ENCODE measurements at places on chromosomes 2 and 18. TPM values are rescaled to one million over a fixed set of nuclear protein-coding genes. Genes with fewer than 3 reads are reported as not detected.

The TEX44 gene
- not detected for total RNA-seq

The PRSS56 gene
- total RNA-seq: not detected

The KYNU gene
- 0.13 TPM for total RNA-seq

The REG3A gene
- not detected for total RNA-seq

The INPP5D gene
- 7.1 TPM for total RNA-seq

The IL1RL1 gene
- total RNA-seq: not detected

The SCYGR1 gene
- not detected for total RNA-seq

DNA sequence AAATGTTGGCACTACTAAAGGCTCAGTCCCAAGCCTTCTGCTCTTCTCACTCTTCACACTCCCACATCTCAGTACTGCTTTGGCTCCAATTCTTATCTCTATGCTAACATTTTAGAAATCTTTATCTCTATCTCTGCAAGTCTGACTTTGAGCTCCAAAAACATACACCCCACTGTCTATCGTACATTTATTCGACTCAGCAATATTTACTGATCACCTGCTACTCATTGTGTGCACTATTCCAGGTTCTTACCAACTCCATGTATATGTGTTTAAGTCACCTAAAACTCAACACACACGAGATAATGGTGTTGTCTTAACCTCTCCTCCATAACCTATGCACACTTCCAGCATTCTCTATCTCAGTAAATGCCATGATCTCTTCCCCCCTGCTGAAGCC lies 268.2 kb upstream of the CRIM1 start:
- DNase-seq: no peak

DNA sequence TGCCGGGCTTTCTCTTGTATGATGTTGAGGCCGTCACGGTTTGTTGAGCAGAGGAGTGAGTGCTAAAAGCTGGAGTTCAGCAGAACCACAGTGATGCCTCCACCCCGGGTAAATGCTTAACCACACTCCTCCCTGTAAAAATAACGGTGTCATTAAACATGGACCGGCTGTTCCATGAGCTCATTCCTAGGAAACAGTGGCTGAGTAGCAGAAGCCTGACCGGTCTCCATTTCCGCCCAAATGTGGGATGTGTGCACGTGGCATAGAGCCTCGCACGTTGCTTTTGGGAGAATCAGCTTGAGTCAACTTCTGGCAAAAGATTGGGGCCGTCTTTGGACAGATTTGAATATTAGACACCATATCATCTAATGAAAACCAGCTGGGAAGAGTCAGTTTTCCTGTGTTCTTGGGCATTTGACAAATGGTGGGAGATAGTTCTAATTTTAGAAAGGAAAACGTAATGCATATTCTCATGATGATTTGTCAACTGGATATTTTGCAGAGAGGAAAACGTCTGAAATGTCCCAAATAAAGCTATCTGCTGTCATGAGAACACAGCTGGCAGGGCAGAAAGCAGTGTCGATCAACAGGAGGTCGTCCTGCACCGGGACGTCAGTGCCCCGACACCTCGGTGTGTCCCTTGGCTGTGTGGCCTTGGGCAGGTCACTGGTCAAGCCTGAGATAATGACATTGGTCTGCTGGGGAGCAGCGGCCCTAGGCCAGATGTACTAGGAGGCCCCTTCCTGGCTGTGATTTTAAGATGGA lies 42.4 kb downstream of the LRRFIP1 start:
- DNase-seq: no peak

DNA sequence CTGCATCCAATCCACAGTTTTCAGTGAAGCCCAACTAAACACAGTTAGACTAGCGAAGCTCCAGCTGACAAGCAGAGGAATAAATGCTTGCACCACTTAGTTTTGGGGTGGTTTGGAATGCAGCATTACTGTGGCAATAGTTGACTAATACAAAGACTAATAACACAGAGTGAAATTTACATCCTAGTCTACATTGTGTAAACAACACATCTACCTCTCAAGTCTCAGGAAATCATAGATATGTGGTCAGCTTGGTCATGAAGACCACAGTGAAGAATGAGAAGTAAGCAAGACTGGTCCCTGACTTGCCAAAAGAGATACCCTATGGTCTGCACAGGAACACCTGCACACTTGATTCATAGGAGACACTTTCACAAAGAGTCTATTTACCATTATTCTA lies 155.1 kb upstream of the TANK start:
- DNase-seq: no peak

- DNase-seq: no peak
Observed at GRCh38 chr2:16626997-16627605, 38.5 kb downstream of the CYRIA start.

DNA sequence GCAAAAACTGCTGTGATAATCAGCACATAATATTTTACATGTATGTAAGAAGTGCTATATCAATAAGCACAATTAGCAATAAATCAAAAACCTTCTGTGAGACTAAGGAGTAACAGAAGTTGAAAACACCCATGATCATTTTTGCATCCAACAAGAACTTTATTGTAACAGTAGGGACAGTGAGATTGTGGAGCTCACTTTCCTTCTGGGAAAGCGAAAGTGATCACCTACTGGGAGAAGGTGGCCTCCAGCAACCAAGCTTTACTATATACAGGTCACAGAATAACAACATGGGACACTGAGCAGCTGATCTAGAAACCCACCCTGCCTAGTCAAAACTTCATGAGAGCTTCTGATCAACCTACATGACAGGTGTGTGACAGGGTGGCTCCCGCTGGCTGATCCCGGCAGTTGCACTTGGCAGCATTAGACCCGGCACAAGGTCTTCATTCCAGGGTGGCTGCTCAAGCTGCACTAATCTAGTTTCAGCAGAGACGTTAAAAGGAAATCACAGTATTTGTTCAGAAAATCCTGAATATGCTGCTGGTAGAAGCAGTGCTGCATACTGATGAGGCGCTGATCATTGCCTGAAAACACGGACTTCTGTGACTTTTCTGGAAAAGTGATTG lies 63.5 kb upstream of the ARL5A start:
- DNase-seq: no peak

GRCh38 chr2:97961534-97961933 lies 34.2 kb downstream of the TMEM131 start:
- DNase-seq: no peak

DNA sequence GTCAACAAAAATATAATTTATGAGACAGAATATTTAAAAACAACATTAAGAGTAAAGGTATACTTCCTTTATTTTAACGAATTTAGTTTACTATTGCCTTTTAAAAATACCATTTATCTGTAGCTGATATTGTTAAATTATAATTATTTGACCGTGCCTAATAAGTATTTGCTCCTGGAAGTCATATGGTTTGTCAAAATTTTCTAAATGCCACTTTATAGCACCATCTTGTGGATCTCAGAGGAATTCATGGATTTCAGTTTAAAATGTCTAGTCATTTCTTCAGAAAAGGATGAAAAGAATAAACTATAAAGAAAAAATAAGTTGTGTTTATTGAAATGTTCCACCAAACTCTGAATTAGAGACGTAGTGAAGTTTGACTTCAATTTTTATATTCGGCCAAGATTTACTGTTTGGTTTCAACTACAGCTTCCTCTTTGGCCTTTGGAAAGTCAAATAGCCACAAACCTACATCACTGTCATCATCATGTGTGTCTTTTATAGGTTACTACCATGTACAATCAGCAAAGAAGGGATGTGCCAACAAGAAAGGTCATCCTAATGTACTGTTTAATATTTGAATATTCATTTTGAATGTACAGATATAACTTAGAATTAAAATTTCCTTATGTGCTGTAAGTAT lies 10.3 kb upstream of the FTCDNL1 start:
- DNase-seq: no peak

GRCh38 chr2:27378096-27378808 lies 2.3 kb downstream of the ZNF513 start:
- DNase-seq: no peak

GRCh38 chr2:137190411-137191195 lies 425.3 kb downstream of the THSD7B start:
- no peak for DNase-seq

DNA sequence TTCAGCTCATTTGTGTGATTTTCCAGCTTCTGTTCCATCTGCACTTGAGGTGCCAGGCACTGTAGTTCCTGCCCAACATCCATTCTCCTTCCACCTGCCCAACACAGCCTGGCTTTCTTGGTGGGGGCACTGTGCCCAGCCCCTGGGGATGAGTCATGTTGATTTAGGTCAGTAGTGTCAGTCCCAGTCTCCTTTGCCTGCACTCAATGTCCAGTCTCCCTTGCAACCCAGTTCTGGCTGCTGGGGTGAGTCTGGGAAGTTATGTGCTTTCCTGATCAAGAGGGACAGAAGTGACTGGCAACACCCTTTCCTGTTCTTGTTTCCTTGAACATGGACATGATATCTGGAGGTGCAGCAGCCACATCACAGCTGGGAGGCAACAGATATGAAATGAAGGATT lies 1.5 kb upstream of the ASB18 start:
- DNase-seq: no peak

DNA sequence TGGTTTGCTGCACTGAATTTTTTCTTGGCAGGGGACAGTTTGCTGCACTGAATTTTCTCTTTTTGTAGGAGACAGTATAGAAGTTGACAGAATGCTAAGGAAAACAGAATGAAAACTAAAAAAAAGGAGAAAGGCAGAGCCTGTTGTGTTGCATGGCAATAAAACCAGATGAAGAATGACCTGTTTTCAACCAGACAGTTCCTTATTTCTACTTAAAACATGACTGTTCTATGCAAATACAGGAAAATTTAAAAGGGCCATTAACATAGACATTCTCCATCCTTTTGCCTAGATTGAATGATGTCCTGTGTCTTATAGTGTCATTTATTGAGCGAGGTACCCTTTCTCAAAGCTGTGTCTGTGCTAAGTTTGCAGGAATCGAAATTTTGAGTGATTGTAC lies 33.3 kb downstream of the ABI2 start:
- no peak for DNase-seq

- no peak for DNase-seq
Observed at GRCh38 chr2:240422658-240423329, 12.7 kb upstream of the GPC1 start.

DNA sequence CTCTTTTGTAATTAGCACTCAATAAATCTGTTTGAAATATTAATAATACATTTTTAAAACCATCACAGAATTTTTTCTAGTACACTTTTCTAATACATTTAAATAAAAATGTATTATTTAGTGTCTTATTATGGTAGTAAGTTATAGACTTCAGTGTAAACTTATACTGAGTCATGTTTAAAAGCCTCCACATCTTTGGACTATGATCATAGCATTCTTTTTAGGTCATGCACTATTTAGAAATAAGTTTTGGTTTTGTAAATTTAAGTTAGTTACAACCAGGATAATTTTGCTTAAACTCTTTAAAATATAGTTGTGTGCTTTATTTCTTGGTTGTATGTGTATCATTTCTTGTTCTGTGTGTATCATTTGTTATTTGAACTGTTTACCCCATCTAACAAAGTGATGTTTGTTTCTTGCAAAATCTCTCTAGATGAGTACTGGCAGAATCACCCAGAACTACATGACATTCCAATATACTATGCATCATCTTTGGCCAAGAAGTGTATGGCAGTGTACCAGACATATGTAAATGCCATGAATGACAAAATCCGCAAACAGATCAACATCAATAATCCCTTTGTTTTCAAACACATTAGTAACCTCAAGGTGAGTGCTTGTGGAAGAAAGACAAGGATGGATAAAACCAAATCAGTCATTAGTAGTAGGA lies 16.7 kb downstream of the CPSF3 start:
- DNase-seq: no peak

- DNase-seq: no peak
Observed at GRCh38 chr2:217788669-217789002, 214.2 kb downstream of the TNS1 start.

DNA sequence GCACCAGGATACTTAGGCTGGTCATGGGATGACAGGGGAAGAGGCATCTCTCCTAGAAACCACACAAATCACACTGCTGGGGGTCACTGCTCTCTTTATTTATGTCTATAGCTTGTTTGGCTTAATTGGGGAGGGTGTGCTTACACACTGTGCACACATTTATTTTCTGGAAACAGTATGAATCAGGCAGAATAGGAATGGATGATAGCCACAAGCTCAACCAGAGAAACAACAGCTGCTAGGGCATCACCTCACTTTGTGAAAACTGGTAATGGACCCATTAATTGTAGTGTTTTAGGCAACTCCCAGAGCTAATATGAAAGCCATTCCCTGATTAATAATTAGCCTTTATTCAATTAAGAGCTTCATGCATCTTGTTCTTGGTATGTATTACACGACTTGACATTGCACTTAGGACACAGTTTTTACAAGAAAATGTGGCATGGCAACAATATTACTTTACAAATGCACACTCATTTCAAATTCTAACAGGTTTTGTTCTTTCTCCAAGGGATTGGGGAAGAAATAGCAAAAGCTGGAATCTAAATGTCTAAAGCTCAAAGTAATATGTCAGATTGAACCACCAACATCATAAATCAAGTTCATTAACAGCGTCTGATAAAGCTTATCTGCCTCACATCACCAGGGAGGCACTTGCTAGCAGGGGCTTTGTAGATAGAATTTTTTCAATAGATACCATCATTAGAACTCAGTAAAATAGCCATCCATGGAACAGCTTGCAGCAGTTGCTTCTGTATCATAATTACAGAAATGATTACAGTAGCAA lies 361.9 kb upstream of the FSHR start:
- DNase-seq: no peak

DNA sequence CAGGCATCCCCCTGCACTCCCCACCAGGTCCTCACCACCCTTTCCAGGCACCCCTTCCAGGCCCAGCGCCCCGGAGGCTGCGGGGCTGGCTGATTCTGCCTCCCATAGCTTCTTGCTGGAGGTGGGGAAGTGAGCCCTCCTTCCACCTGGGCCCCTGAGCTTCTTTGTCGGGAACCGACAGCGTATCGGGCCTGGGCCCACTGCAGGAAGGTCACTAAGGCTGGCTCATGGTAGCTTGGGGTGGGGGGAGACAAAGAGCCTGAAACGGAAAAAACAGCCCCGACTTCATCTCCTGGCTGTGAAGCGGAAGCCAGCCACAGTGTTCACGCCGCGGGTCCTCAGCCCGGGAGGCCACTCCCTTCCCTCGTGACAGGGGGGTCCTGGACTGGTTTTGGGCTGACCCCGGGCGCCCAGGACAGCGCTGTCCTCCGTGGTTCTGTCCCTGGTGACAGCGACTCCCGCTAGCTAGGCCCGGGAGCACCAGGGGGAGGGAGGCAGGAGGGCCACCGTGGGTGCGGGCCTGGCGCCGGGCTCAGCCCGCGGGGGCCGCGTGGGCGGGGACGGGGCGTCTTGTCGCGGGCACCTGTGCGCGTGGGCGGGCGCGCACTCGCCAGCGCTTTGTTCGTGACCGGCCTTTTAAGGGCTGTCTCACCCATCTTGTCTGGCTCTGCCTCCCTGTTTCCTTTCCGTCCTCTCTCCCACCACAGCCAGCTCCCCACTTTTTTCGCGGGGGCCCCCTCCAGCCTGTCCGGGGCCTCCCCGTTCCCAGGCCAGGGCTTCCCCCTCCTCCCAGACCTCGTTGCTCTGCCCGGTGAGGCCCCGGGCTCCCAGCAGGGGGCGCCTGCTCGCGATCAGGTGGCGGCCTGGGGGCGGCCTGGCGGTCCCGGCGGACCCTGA lies 64.9 kb downstream of the DNMT3A start:
- DNase-seq: peak; percentile 94

- no peak for DNase-seq
Observed at GRCh38 chr2:160459538-160460332, 33.9 kb downstream of the RBMS1 start.
